Left hindlimb (tissue), 1 donor: ENCODE measurements at places on chromosomes 5 and 9.

DNA sequence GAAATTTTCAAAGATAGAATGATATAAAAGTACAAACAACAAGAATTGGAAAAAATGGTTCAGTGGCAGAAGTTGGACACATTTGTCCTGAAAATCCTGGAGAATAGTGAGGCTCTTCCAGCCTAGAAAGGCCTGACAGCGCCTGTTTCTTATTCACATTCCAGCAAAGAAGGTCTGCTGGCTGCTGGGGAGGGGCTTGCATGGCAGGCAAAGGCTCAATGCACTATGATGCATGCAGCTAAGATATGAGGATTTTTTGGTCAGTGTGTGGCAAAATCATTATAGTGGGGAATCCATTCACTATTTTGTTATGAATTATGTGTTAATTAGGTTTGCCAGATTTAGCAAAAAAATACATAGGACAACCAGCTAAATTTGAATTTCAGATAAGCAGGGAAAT, 243.9 kb upstream of the SLC30A5 start:
- no peak for DNase-seq

GRCh38 chr5:141559461-141559860, 59.3 kb downstream of the DIAPH1 start:
- no peak for DNase-seq

DNA sequence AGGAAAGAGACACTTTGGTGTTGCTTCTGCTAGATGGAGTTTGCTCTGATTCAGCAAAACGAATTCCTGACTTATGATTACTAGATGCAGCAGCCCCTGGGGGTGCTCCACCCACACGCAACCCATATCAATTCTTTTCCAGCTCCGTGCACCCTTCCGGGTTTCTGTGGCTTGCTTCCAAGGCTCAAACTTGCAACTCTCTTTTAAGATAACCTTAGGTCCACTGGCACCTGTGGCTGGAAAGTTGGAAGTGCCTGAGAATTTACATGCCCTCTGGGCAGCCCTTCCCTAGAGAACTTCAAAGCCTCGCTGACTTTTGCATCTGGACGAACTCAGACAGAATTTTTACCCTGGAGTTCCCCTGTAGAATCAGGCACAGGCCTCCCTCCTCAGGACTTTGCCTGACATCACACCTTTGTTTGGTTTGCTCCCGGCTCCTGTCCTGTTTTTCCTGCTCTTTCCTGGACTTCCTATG, 224.9 kb downstream of the SNX18 start:
- DNase-seq, result no peak

DNA sequence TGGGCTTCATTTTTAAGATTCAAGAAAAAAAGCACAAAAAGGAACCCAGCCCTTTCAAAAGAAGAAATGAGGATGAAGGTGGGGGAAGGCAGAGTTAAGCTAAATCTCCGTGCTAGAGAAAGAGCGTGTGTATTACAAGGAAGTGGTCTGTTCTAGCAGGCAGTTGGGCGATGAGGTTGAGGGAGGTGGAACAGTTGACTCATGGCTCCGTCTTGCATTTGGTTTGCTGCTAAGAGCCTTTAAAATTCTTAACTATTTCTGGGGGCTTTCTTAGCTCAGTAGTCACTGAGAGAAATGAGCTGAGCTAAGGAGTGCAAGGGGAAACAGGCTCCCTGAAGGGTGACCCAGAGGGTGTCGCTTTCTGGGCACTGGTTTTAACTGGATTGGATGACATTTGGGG, 117.4 kb downstream of the GCNT1 start:
- peak; percentile 51 for DNase-seq

GRCh38 chr5:54743997-54744788, 226.6 kb downstream of the SNX18 start:
- DNase-seq, result peak; percentile 54

GRCh38 chr5:107257885-107258520, 412.7 kb downstream of the EFNA5 start:
- no peak for DNase-seq

DNA sequence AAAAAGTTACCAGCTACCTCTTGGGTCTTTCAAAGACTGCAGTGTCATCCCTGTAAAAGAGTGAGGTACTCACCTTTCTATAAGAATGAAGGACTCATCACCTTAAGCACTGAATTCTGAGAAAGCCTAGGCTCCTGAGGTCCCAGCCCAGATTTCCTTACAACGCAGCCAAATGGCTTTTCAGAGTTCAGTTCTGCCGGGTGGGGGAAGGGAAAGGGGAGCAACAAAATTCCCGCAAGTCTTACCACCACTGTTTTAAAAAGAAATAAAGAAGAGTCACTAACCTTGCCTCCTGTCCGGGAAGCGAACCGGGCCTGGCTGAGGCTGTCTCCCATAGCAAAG, 373 bp downstream of the ADAMTS12 start:
- DNase-seq, result no peak

DNA sequence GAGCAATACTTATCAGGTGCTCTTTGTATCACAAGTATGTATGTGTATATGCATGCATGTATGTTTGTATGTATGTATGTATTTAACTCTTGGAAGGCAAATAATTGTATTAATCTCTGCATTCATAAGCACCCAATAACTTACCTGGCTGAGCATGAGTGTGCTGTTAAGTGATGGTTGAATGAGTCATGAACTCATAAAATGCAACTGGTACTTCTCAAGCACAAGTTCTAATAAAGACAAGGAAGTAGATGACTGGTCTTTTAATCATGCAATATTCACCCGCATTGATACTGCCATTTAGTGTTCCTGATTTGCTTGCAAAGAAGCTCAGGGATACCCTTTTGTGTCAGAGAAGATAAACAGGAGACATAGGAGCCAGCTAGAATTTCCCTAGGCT, 204.9 kb upstream of the TRPM3 start:
- DNase-seq, result no peak

DNA sequence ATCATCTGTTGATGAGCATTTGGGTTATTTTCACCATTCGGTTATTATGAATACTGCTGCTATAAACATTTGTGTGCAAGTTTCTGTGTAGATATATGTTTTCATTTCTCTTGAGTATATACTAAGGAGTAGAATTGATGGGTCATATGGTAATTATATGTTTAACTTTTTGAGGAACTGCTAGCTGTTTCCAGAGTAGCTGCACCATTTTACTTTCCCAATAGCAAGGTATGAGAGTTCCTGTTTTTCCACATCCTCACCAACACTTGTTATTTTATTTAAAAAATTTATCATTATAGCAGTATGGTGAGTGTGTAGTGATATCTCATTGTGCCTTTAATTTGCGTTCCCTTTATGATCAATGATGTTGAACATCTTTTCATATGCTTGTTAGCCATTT, 29.2 kb downstream of the CD14 start:
- no peak for DNase-seq

GRCh38 chr5:152185547-152186245, 219.4 kb downstream of the NMUR2 start:
- DNase-seq, result no peak

DNA sequence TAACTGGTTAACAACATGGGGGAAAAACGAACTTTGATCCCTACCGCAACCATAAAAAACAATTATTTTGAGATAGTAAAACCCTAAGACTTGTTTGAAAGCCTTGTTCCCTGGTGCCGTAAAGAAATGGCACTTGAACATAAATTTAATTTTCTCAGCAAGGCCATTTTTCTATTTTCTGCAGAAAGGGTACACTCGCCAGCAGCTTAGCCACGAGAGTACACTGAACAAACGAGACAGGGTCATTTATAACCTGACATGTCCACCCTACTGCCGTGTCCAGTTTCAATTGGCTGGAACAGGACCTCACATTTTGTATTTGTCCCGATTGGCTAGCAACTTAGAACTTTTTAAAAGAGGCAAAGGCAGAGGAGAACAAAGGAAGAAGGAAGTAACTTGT, 26.8 kb downstream of the FBXW11 start:
- DNase-seq, result no peak

DNA sequence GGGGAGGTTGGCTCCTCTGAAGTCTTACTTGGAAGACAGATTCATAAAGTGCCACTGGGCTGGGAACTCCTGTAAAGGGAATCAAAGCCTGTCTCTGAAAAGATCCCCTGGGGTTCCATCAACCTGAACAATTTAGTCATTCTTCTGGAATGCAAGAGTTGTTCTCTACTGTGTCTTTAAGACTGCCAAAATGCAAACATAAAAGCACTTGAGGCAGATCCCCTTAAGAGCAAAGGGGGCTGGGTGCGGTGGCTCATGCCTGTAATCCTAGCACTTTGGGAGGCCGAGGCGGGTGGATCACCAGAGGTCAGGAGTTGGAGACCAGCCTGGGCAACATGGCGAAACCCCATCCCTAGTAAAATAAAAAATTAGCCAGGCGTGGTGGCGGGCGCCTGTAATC, 16.7 kb downstream of the CDKN2AIPNL start:
- DNase-seq, result no peak

DNA sequence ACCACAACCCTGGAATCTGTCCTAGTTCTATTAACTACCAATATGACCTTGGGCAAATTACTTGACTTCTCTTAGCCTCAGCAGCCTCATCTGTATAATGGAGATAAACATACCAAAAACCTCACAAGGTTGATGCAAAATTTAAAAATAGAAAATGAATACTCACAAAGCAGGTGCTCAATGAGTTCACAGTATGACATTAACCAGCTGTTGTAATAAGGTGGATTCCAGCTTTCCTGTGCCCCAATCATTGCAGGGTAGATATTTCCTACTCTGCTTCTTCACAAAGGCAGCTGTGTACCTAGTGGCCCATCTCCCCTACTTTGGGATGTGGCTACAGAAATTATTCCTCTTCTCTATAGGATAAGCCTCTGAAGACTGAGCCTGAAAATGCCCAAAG, 8.8 kb downstream of the HTR4 start:
- no peak for DNase-seq

- DNase-seq, result no peak
Observed at GRCh38 chr5:23820765-23821471, 313.5 kb downstream of the PRDM9 start.

- no peak for DNase-seq
Observed at GRCh38 chr5:78627175-78627574, 21.4 kb downstream of the LHFPL2 start.

DNA sequence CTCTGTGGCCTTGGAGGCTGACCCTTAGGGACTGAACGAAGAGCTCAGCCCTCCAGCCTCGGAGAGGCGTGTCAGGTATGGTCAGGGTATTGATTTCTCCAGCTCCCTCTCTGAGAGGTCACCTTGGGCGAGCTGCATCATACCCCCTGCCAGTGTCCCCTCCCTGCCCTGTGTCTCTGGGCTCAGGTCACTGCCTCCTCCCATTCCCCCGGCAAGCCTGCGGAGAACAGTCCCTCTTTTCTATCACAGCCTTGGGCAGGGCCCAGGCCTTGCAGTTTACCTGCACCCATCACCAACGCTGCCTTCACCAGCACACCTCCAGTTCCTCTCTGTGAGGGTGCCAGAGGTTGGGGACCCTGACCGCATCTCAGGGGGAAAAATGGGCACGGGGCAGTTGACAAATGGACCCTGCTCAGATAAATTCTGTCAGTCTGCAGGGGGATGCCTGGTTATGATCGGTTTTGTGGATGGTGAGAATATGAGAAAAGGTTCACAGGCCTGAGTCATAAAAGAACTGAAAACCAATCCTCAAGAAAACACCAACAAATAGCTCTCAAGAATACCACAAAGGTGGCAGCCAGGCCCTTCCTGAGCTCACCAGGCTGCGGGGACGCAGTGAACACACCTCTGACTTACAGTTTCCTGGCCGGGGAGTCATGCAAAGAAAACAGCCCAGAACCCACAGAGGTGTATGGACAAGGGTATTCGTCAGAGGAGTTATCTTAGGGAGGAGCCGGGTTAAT, 24.7 kb upstream of the RXRA start:
- DNase-seq, result peak; percentile 28

DNA sequence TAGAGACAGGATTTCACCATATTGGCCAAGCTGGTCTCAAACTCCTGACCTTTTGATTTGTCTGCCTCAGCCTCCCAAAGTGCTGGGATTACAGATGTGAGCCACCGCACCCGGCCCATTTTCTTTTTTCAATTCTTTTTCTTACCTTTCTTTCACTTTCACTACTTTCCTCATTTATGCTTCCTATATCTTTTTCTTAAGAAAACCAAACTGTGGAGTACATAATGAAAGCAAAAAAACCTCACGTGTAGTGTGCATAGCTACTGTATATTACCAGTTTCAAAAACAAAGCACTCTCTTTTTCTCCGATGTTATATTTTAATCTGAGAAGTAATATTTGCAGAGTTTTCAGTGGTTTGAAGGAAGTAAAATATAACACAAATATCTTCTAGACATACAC, 8.0 kb upstream of the CAST start:
- no peak for DNase-seq

- no peak for DNase-seq
Observed at GRCh38 chr9:132181796-132182313, 20.0 kb downstream of the NTNG2 start.

- no peak for DNase-seq
Observed at GRCh38 chr9:22053178-22053577, 44.1 kb upstream of the CDKN2B start.

DNA sequence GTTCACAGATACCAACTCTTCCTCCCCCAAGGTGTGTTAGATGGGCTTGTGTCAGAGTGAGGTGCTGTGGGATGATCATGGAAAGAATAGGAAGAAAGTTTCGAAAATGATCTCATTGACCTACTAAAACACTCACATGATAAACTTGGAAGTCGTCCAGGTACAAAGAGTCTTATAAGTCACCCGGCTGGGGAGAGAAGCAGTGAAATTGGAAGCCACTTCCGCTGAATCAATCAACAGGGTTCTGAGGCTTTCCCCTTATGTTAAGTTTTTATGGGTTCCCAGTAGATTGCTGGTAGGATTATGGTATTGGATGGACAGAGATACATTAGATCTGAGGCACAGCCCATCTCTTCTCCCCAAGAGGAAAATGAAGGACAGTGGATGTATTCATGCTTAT, 218.8 kb upstream of the MSX2 start:
- DNase-seq, result no peak

DNA sequence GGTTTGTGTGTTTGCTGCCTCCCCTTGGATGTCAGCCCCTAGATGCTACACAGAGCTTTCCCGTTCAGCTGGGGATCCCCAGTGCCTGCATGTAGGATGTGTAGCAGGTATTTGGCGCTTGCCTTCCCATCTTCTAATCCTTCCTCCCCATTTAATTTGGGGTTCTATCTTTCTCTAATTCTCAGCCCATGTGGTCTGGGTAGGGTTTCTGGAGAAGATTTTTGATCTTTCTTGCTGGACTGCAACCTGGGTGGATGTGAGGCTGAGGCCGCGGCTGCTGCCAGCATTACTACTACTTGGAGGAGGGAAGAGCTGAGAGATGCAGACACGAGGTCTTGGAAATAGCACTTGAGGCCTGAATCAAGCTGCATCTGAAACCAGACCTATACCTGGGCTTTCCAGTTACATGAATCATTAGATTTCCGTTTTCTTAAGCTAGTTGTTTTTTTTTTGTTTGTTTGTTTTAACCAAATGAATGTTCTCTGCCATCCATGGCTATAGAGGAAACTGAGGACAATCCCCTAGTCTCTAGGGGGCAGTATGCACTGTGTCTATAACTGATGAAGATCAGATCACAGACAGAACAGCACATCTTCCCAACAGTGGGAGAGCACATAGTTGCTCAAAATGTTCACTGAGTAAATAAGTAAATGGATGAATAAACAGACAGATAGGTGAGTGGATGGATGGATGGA, 178.6 kb downstream of the FGF18 start:
- DNase-seq, result no peak

GRCh38 chr9:87039809-87040392, 92.6 kb upstream of the GAS1 start:
- DNase-seq, result no peak

- peak; percentile 94 for DNase-seq
Observed at GRCh38 chr9:88076286-88077070, 61.8 kb downstream of the SPATA31C2 start.
